Fibroblast of the conjunctiva (primary cell): ENCODE measurements at places on chromosomes 5 and 9.

DNA sequence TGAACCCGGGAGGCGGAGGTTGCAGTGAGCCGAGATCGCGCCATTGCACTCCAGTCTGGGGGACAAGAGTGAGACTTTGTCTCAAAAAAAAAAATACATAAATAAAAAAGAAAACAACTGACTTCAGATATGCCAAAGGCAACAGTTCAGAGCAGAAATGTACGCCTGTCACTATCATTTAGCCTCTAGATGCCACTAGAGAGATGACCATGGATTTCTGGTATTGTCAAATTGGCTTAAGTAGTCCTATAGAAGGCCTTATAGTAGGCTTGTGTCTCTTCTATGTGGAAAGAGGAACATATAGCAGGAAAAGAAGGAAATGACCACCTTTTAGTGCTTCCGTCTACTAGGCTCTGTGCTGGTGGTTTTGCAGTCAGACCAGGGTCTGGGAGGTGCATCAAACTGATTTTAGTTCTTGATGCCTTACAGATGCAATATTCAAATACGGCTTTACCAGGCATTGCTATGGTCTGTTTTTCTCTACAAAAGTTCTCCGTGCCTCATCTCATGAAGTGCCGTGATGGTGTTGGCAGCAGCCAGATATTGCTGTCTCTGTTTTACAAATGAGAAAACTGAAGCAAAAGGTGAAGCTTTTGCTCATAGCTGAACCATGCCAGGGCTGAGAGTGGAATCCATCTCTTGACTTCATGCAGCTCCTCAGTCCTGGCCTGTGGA, 17.2 kb downstream of the AGXT2 start:
- no peak for DNase-seq

GRCh38 chr9:96020792-96021550, 145.5 kb downstream of the ERCC6L2 start:
- DNase-seq = no peak

- peak; percentile 17 for DNase-seq
Observed at GRCh38 chr9:124660341-124660801, 110.7 kb downstream of the NR6A1 start.

GRCh38 chr5:180744253-180744652, 4.4 kb upstream of the OR2Y1 start:
- DNase-seq = no peak

DNA sequence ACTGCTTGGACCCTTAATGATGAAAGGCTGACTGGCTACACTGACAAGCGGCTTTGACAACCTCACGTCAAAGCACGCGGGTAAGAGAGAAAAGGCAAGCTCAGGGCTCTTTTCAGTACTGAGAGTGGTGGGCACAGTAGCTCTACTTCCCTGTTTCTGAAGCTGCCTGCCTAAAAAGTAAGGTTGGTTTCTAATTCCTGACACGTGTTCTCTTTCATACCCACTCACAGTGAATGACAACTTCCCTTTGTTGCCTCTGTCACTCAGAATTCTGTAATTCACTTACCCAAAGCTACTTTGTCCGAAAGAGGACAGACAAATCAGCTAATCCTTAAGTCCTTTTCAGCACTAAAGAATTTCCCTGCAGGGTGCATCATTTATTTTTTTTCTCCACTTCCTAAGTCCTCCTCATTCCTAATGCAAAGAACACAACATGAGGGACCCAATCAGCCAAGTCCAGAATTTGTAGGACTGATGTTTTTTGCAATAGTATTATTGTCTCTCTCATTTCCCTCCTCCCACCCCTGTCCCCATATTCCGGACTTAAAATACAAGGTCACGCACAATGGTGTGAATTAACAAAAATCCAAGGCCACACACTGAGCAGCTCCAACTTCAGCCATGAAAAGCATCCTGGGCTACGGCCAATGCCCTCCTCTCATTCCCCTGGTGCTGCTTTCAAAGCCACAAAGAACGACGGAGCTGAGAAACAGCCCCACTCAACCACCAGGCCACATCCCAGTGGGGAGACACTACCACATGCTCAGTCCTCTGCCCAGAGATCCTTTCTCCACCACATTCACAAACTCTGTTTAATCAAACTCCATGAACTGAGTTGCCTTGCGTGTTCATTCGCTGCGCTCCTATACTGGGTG, 221.0 kb downstream of the TSSK1B start:
- no peak for DNase-seq

DNA sequence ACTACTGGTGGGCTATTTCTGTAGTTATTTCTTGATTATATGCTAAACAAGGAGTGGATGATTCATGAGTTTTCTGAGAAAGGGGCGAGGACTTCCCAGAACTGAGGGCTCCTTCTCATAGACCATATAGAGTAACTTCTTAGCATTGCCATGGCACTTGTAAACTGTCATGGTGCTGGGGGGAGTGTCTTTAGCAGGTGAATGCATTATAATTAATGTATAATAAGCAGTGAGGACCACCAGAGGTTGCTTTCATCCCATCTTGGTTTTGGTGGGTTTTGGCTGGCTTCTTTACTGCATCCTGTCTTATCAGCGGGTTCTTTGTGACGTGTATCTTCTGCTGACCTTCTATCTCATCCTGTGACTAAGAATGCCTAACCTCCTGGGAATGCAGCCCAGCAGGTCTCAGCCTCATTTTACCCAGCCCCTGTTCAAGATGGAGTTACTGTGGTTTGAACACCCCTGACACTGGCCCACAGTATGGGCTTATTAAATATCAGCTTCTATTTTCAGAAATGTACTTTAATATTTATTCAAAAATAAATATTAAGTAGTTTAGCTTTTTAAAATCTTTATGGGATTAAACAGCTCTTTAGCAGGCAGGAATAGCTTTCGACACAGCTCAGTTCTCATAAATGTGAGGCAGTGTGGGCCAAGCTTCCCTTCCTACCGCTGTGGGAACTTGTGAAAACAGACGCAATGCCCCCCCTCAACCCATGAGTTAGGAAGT, 44.4 kb downstream of the GALNT12 start:
- DNase-seq = no peak

- no peak for DNase-seq
Observed at GRCh38 chr5:149940941-149941644, 3.5 kb downstream of the PDE6A start.

DNA sequence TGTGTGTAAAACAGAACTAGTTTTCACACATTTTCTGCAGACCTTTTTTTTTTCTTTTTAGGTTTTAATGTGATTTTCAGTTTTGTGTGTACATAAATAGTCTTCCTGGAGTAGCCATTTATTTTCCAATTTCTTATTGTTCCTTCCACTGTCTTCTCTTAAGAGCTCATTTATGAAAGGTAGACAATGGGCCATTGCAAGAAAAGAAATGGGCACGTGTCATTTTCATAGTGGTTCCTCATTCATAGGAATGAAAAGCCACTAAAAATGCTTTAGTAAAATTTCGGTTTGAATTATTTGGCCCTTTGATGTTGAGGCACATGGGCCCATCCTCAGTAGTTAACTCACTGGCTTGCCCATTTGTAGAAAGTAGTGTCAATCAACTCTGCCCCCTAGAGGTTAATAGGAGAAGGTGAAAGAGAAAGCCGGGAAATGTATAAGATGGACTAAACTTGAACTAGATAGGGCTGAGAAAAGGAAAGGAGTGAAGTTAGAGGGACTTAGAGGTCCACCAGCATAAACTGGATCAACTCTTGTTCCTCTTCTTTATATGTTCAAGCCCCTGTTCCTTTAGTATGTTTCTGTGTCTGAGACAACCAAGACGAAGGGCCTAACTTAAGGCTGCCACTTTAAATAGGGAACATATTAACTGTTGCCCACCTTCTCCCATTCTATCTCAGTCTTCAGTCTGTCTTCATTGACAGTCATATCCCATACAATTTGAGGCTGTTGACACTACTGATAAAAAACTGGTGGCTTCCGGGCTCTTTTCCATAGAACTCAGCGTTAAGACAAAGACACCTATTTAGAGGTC, 72.6 kb downstream of the SMARCA2 start:
- no peak for DNase-seq

DNA sequence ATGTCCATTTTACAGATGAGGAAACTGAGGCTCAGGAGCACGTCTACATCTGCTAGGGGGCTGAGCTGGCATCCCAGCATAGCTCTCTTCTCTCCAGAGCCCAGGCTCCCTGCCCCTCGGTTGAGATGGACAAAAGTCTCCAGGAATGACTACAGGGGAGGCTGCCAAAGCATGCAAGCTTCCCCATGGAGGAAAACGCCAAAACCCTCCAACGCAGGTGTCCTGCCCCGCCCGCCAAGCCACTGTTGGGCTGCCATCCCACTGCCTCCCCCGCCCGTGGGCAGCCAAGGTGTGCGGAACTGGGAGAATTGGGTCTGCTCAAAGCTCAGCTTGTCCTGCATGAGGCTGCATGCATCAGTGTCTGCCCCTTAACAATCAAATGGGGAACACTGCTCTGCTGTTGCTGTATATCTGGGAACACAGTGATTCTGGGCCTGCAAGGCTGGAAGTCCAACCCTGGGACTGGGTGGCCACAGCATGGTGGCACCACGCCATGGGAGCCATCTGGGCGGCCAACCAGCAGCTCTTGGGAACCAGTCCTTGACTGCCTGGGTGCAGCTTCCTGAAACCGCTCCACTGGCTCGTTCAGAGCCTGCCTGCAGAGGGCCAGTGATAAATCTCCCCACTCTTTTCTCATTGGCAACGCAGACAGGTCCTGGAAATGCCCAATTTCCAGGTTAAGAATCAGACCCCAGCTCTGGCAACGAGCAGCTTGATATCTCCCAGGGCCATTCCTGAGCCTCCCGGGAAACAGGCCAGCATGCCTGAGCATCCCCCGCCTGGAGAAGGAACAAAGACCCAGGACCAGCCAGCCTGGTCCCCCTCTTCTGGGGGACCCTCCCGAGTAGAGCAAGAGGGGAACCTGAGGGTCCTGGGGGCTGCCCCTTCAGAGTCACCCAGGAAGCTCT, 3.5 kb downstream of the RALGDS start:
- no peak for DNase-seq

- no peak for DNase-seq
Observed at GRCh38 chr5:165881259-165881658, 2375.8 kb downstream of the MAT2B start.

GRCh38 chr9:84937581-84937980, 268.1 kb downstream of the NTRK2 start:
- DNase-seq = no peak

DNA sequence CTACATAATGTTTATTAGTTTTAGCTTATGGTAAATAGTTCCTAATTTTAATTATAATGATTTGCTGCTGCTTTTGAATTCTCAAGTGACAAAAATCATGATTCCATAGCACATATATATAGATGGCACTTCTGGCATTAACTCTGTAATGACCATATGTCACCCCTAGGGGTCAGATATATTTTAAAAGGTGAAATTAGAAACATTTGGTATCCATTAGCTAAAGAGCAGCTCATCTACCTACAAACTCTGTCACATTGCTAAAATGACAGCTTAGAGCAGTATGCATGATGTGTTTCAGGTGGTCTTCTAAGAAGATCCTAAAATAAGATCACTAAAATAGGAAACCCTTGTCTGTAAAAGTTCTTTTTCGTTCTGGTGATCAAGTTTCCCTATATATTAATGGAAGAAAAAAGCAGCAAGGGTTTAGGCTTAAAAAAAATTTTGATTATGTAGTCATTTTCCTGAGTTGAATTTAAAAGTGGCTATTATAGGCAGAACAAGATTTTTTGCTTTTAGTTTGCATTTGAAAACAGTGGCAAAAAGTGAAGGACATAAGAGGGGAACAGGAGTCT, 157.7 kb upstream of the POU5F2 start:
- no peak for DNase-seq

- no peak for DNase-seq
Observed at GRCh38 chr9:131049829-131050715, 41.1 kb downstream of the LAMC3 start.

- DNase-seq = no peak
Observed at GRCh38 chr9:136170006-136170901, 34.7 kb downstream of the LHX3 start.

DNA sequence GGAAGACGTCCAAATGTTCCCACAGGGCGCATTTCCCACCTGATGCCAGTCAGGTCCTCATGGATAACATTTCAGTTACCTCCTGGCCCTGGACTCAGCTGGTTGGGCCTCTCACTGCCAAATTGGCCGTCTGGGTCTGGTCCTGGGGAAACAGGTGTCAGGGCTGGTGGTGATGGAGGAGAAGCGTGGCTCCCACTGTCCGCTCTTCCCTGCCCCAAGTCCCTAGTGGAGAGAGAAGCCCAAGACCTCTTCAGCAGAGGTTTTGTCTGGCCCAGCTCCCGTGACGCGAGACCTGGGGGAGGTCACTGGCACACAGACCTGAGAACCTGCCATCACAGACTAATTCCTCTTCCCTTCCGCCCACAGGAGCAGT, 27.8 kb upstream of the PRDM12 start:
- DNase-seq = no peak

DNA sequence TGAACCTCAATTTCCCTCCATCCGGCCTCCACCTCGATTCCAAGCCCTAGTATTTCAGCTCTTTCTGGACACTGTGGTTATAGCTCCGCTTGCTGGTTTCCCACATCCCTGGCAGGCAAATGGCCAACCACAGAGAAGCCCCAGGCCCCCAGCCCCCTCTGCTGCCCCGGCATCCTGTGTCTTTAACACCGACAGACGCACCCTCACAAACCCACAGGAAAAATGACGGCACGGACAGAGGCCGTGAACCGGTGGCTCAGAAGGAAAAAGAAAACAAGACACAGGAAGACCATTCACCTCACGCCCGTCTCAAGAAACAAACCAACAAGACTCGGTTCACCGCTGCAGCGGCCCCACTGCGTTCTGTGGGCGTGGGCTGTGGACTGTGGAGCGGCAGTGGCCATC, 1.5 kb upstream of the CLIC3 start:
- DNase-seq = no peak

DNA sequence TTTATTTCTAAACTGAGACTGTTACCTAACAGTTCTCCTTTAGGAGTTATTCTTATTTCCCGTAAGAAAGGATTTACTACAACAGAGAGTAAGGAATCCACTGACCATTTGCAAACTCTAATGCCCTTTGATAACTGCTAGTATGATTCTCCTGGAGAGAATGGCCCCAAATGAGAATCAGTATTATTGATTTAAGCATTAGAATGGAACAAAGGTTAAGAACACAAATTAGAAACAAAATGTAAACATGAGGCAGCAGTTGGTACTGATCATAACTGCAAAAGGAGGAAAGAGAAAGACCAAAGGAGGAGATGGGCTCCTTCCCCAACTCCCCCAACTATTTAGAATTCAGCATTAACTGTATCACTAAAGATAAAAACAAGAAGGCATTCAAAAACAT, 30.7 kb downstream of the PSIP1 start:
- DNase-seq = no peak

- no peak for DNase-seq
Observed at GRCh38 chr9:72814083-72814597, 138.7 kb downstream of the ALDH1A1 start.

GRCh38 chr5:17180864-17181723, 36.3 kb upstream of the BASP1 start:
- DNase-seq = no peak

DNA sequence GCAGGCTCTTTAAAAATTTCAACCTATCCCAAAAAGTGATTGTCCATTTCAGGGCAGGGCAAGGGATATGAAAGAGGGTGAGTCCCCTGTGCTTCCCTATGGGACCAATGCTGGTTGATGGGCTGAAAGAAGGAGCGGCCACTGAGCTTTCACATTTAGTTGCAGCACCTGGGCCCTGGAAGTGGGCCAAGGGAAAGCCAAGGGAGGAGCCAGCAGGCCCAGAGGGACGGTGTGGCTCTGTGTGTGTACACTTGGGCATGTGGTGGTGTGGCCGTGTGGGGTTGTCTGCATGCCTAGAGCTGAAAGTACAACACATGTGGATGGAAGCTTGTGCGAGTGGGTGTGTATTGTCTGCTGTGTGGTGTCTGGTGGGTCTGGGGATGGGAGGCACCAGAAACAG, 14.0 kb upstream of the PSMD5 start:
- DNase-seq = no peak

- DNase-seq = no peak
Observed at GRCh38 chr9:112408819-112409218, 28.9 kb downstream of the HSDL2 start.
